ENCODE measurements at places on chromosomes 3 and 15.

DNA sequence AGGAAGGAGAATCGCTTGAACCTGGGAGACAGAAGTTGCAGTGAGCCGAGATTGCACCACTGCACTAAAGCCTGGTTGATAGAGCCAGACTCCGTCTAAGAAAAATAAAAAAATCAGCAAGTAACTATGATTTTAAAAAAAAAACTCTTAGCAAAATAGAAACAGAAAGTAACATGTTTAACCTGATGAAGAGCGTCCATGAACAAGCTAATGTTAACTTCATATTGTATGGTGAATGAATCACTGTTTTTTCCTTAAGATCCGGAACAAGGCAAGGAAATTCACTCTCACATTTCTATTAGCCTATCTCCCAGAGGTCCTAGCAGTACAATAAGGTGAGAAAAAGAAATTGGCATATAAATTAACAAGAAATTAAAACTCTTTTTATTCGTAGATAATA, 69.0 kb downstream of the RFX7 start:
- DNase-seq = no peak

DNA sequence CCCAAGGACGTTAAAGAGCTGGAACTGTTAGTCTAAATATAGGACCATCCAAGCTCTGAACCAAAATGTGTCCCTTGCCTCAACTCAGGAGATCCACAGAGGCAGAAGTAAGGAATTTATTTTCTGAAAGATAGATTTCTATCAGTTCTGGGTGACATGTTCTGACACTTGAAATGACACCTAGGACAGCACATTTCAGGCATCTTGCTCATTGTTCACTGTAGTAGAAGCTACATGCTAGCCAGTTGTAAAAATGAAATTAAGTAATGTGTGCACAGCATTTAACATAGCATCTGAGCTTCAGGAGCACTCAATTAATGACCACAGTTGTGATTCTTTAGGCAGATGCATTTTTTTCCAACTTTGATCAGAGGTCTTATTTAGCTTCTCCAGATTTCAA, 567 bp downstream of the CCR2 start:
- no peak for DNase-seq

DNA sequence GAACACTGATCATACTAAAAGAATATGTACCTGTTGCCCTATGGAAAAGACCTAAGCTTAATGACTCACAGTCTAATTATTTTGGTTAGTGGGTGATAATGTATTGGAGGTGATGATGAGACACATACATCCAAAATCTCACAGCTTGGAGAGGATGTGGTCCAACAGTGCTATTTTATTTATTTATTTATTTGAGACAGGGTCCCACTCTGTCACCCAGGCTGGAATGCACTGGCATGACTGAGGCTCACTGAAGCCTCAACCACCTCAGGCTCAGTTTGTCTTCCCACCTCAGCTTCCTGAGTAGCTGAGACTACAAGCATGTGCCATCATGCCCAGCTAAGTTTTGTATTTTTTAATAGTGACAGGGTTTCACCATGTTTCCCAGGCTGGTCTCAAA, 35.0 kb downstream of the LPP start:
- no peak for DNase-seq

GRCh38 chr3:195790901-195791300, 20.8 kb downstream of the MUC4 start:
- DNase-seq = no peak
